RWPE2 (cell line): ENCODE measurements at places on chromosomes 11 and 22.

DNA sequence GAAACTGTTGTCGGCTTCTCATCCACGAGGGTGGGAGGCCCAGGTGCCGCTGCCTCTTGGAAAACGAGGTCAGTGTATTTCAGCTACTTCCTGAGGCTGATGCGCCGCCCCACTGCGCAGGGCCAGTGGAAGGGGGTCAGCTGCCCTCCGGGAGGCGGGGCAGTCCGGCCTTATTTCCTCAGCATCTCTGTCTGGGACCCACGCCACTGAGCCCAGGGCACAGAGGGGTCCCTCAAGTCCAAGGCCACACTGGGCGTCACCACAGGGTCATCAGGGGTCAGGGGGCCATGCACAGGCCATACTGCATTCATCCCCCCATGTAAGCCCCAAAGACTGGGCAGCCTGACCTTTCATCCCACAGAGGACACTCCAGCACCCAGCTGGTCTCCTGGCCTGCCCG lies 12.1 kb downstream of the RTN4R start:
- H3K4me1 ChIP-seq: peaks cover 10% of the 10 kb centered on the region
- H3K27ac ChIP-seq: no peak overlapping the region
- no peaks in the 10 kb centered on the region for H3K36me3 ChIP-seq

GRCh38 chr11:130442737-130443136 lies 5.7 kb upstream of the ADAMTS15 start:
- no peaks in the 10 kb centered on the region for H3K4me1 ChIP-seq
- no peaks in the 10 kb centered on the region for H3K36me3 ChIP-seq
- no peak for DNase-seq
- no peak overlapping the region for H3K27ac ChIP-seq
- no peak overlapping the region for H3K4me3 ChIP-seq
- H3K27me3 ChIP-seq: no peaks in the 10 kb centered on the region

DNA sequence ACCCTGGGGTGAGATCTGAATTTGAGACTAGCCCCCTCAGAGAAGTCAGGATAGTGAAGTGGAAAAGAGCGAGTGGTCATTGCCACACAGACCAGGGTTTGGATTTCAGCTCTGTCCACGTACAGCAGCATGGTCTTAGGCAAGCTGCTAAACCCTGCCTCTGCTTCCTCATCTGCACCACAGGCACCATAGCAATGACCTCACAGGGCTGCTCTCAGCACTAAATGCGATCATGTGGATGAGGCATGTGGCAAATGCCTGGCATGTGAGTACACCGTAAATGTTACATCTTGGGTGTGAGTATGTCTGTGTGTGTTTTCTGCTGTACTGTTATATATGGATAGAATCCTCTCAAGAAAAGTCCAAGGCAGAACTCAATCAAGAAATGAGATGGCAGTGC lies 15.8 kb downstream of the NAV2 start:
- no peaks in the 10 kb centered on the region for H3K27me3 ChIP-seq
- peaks cover 14% of the 10 kb centered on the region for H3K4me1 ChIP-seq
- no peak overlapping the region for H3K27ac ChIP-seq
- no peak for DNase-seq
- no peak overlapping the region for H3K4me3 ChIP-seq

DNA sequence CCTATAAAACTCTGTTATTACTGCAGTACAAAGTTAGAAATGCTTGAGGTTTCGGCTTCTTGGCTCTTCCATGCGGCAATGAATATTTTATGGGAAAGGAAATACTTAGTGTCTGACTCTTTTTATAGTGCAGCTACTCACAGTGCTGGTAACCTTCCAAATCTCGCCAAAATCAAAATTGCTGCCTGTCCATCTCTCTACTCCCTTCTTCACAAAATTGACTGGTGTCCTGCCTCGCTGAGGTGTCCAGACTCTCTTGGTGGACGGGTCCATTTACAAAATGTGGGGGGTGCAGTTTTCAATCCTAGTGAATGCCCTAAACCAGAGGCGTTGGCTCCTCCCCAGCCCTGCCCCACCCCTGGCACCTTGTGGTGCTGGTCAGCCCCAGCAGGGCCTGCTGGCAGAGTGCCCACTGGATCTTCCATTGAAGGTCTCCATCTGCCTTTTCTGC lies 73.5 kb downstream of the ZBTB16 start:
- peak overlapping the region; percentile 52 for H3K27ac ChIP-seq
- no peak overlapping the region for H3K4me3 ChIP-seq
- no peak for DNase-seq
- H3K4me1 ChIP-seq: peaks cover 27% of the 10 kb centered on the region
- no peaks in the 10 kb centered on the region for H3K27me3 ChIP-seq

GRCh38 chr22:29309332-29310064 lies 3.0 kb downstream of the GAS2L1 start:
- H3K36me3 ChIP-seq: no peaks in the 10 kb centered on the region
- no peak overlapping the region for H3K4me3 ChIP-seq
- H3K27ac ChIP-seq: peak overlapping the region; percentile 76
- peak; percentile 57 for DNase-seq
- H3K27me3 ChIP-seq: peaks cover 15% of the 10 kb centered on the region

- no peak overlapping the region for H3K4me3 ChIP-seq
- H3K4me1 ChIP-seq: no peaks in the 10 kb centered on the region
- no peak overlapping the region for H3K27ac ChIP-seq
- H3K27me3 ChIP-seq: no peaks in the 10 kb centered on the region
- peak; percentile 51 for DNase-seq
Observed at GRCh38 chr22:36497910-36498665, 8.8 kb downstream of the FOXRED2 start.
